ENCODE measurements at places on chromosomes 16 and 17. TPM values are rescaled to one million over a fixed set of nuclear protein-coding genes. Genes with fewer than 3 reads are reported as not detected.

The PRM2 gene
- total RNA-seq, result not detected

The CCDC154 gene
- 0.18 TPM for total RNA-seq

The C17orf78 gene
- not detected for total RNA-seq

The BTBD17 gene
- total RNA-seq, result 0.05 TPM

The TMEM219 gene
- 82.6 TPM for total RNA-seq

The IRF8 gene
- 0.34 TPM for total RNA-seq

All from A549 treated with AZD2906 at 1 μM for 4 hours (cell line).